ENCODE measurements at places on chromosomes 2 and 18. TPM values are rescaled to one million over a fixed set of nuclear protein-coding genes. Genes with fewer than 3 reads are reported as not detected.

Gene IL36A
- not detected for total RNA-seq

Gene PFN4
- total RNA-seq: not detected

Gene CRYGC
- total RNA-seq: not detected

GRCh38 chr2:18243816-18244215 lies 316.6 kb downstream of the RDH14 start:
- no peaks in the 10 kb centered on the region for H3K36me3 ChIP-seq
- DNase-seq: no peak
- no peak overlapping the region for H3K27ac ChIP-seq
- no peak overlapping the region for H3K4me3 ChIP-seq

DNA sequence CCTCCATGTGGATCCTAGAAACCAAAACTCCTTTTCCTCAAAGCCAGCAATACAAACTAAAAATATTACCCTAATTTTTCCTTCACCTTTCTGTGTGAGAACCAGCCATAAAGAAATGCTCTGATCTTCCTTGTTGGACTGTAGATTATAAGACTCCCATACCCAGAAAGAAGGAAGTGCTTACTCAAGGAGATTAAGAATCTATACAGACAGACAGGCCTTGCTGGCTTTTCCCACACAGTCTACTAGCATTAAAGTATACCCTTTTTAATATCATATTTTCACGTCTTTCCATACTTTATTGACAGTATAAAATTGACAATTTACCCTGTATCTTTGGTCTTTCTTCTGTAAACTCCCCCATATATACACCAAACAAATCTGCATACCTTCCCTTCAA lies 139.0 kb downstream of the GULP1 start:
- H3K27ac ChIP-seq: no peak overlapping the region
- DNase-seq: no peak
- H3K4me1 ChIP-seq: no peaks in the 10 kb centered on the region
- no peak overlapping the region for H3K4me3 ChIP-seq

GRCh38 chr2:64017811-64018700 lies 1.2 kb downstream of the VPS54 start:
- peaks cover 43% of the 10 kb centered on the region for H3K4me1 ChIP-seq
- H3K4me3 ChIP-seq: peak overlapping the region; percentile 98
- H3K27me3 ChIP-seq: no peaks in the 10 kb centered on the region
- peak overlapping the region; percentile 93 for H3K27ac ChIP-seq
- H3K36me3 ChIP-seq: peaks cover 8% of the 10 kb centered on the region
- DNase-seq: no peak

DNA sequence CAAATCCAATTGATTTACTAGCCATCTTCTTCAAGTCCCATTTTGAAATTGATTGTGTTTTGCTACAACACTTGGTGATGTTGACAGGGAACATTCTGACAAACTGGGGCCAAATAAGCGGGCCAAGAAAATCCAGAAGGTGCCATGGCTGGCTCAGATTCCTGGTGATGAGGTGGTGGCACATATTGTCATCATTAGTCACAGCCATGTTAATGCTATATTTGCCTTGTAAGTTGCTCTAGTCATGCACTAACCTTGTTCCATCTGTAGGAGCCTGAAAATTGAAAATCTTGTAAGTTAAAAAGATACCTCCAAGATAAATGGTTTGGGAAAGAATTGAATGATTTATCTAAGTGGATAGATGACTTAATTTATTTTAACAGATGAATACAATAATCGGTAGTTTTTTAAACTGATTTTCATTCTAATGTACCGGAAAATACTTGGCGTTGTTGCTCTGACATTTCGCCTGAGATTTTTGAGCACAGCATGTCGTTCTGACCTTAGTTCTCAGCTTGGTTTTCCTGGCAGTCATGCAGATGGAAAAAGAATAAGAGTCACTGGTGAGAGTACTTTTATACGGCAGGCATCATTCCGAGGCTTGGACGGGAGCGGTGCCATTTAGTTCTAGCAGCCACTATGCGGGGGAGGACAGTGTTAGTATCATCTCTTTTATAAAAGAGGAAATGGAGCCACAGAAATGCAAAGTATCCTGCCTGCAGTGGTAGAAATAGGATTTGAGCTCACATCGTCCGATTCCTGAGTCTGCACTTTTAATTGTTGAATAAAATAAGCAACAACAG lies 133.9 kb downstream of the ZNF532 start:
- no peak overlapping the region for H3K27ac ChIP-seq
- no peaks in the 10 kb centered on the region for H3K36me3 ChIP-seq
- H3K4me3 ChIP-seq: no peak overlapping the region
- peaks cover 8% of the 10 kb centered on the region for H3K27me3 ChIP-seq

GRCh38 chr2:217666338-217666737 lies 336.5 kb downstream of the TNS1 start:
- peak; percentile 22 for DNase-seq
- H3K27me3 ChIP-seq: no peaks in the 10 kb centered on the region
- H3K36me3 ChIP-seq: no peaks in the 10 kb centered on the region
- H3K4me1 ChIP-seq: peaks cover 21% of the 10 kb centered on the region
- no peak overlapping the region for H3K27ac ChIP-seq

Gene RNU2-63P
- total RNA-seq: 25.7 TPM

- peaks cover 60% of the 10 kb centered on the region for H3K4me1 ChIP-seq
- no peak for DNase-seq
- H3K4me3 ChIP-seq: no peak overlapping the region
- no peaks in the 10 kb centered on the region for H3K36me3 ChIP-seq
- H3K27me3 ChIP-seq: peaks cover 7% of the 10 kb centered on the region
Measured at GRCh38 chr2:9652898-9653479, 22.2 kb upstream of the YWHAQ start.

GRCh38 chr2:5777131-5777535 lies 84.9 kb downstream of the SOX11 start:
- no peak overlapping the region for H3K4me3 ChIP-seq
- no peaks in the 10 kb centered on the region for H3K27me3 ChIP-seq
- DNase-seq: no peak
- no peaks in the 10 kb centered on the region for H3K4me1 ChIP-seq

GRCh38 chr2:42360493-42360889 lies 526 bp downstream of the COX7A2L start:
- no peaks in the 10 kb centered on the region for H3K27me3 ChIP-seq
- peak overlapping the region; percentile 99 for H3K27ac ChIP-seq
- no peak for DNase-seq
- H3K36me3 ChIP-seq: no peaks in the 10 kb centered on the region
- peak overlapping the region; percentile 84 for H3K4me3 ChIP-seq

Gene ELOA2
- total RNA-seq: not detected

DNA sequence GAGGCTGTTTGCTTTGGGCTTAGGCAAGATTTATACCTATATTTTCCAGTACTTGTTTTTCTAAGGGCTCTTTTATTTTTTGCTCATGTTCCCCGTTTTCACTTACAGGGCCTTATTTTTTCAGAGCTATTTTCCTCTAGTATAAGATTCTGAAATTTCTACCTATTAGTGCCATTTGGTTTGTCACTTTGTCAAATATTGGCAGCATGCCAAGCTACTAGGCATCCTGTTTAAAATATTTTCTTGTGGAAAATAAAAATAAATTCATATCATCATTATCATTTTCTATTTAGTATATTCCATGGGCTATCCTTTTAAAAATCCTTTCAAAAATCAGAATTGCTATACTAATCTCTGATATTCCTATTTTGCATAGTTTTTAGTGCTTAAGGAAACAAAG lies 64.8 kb upstream of the CHST9 start:
- H3K4me3 ChIP-seq: no peak overlapping the region
- H3K4me1 ChIP-seq: no peaks in the 10 kb centered on the region
- no peaks in the 10 kb centered on the region for H3K36me3 ChIP-seq
- no peak for DNase-seq

Gene MAP3K19
- not detected for total RNA-seq

- H3K4me3 ChIP-seq: no peak overlapping the region
- DNase-seq: no peak
- no peak overlapping the region for H3K27ac ChIP-seq
Measured at GRCh38 chr2:211141646-211142045, 585.2 kb downstream of the CPS1 start.

Gene MAL
- total RNA-seq: 63.6 TPM

DNA sequence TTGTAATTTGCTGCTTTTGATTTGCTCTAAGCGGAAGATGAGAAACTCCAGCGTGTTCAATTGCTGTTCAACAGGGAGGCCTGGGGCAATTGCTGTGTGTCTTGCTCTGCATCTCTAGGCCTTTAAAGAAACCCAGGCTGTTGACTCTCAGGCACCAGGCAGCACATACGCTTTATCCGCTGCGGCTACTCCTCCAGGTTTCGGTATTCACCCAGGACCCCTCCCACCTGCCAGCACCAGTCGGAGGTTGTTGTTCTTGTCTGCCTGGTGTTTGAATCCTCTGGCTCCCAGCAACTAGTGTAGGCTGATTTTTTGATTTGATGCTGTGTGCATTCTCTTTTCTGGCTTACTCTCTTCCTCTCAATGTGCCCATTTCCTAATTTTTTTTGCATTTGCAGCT lies 383.1 kb downstream of the TSN start:
- no peak overlapping the region for H3K4me3 ChIP-seq
- no peaks in the 10 kb centered on the region for H3K27me3 ChIP-seq
- H3K27ac ChIP-seq: no peak overlapping the region
- no peaks in the 10 kb centered on the region for H3K36me3 ChIP-seq
- DNase-seq: no peak
- H3K4me1 ChIP-seq: no peaks in the 10 kb centered on the region

DNA sequence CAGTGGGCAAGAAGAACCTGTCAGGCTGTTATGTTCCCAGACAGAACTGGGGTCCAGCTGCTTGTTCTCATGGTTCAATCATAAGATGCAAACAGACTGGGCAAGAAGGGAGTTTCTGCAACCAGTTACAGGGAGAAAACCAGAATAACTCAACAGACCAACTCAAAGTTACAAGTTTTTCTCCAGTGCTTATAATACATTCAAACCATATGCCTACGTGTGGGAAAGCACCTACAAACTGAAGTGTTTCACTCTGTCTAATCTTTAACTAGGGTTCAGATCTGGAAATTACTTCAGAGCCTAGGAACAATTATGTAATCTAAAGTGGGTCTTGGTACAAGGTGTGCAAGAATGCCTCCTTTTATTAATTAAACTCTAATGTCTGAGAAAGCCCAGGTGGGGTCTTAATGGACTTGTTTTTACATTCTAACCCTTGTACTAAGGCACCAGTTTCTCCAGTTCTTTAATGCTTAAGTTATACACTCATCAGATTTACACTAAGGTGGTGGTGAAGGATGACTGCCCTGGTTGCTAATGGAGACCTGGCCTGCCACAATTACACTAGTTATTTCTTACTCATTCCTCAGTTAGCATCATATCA lies 951.9 kb downstream of the TSN start:
- H3K36me3 ChIP-seq: no peaks in the 10 kb centered on the region
- H3K4me3 ChIP-seq: no peak overlapping the region
- H3K4me1 ChIP-seq: no peaks in the 10 kb centered on the region
- no peaks in the 10 kb centered on the region for H3K27me3 ChIP-seq

DNA sequence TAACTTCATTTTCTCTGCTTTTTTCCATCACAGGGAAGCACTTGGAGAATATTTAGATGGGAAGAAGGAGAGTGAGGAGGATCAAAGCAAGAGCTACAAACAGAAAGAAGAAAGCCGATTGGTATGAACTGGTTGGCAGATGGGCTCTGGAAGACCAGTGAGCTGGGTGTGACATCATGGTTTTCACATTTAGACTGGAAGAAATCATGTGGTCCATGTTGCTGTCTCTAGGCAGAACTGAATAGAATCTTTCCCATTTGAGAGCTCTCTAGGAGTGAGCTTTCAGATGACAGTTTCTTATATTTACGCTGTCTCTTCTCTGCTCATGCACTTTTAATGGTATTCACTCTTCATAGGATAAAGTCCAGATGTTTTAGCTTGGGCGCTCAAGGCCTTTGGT lies 12.6 kb downstream of the DRC1 start:
- no peak for DNase-seq
- no peaks in the 10 kb centered on the region for H3K27me3 ChIP-seq
- H3K36me3 ChIP-seq: no peaks in the 10 kb centered on the region
- peaks cover 9% of the 10 kb centered on the region for H3K4me1 ChIP-seq

GRCh38 chr2:105813405-105813804 lies 68.7 kb downstream of the NCK2 start:
- H3K4me3 ChIP-seq: no peak overlapping the region
- H3K4me1 ChIP-seq: peaks cover 86% of the 10 kb centered on the region
- no peaks in the 10 kb centered on the region for H3K27me3 ChIP-seq
- no peak overlapping the region for H3K27ac ChIP-seq

Gene PASK
- 86.1 TPM for total RNA-seq

Gene DSC2
- total RNA-seq: not detected

- H3K27ac ChIP-seq: no peak overlapping the region
- H3K4me1 ChIP-seq: peaks cover 38% of the 10 kb centered on the region
- DNase-seq: no peak
- H3K4me3 ChIP-seq: no peak overlapping the region
- H3K27me3 ChIP-seq: no peaks in the 10 kb centered on the region
Measured at GRCh38 chr18:63244607-63245006, 75.0 kb downstream of the BCL2 start.

All from activated CD4-positive, alpha-beta memory T cell treated with anti-CD3 and anti-CD28 coated beads for 36 hours (primary cell).